ENCODE measurements at places on chromosomes 13 and 19.
A peak's percentile ranks its signal among the peaks of the same experiment; 100 is the strongest.

DNA sequence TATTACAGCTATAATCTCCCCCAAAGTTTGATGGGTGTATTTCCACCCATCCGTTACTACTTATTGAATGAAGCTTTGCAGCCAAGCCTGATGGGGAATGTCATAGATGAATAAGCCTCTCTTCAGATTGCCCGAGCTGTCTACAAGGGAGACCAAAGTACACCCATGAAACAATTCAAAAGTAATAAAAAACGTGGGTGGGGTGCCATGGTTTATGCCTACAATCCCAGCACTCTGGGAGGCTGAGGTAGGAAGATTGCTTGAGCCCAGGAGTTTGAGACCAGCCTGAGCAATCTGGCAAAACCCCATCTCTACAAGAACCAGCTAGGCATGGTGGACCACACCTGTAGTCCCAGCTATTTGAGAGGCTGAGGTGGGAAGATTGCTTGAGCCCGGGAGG is 419.2 kb downstream of the FGF9 start:
- no peak for DNase-seq

DNA sequence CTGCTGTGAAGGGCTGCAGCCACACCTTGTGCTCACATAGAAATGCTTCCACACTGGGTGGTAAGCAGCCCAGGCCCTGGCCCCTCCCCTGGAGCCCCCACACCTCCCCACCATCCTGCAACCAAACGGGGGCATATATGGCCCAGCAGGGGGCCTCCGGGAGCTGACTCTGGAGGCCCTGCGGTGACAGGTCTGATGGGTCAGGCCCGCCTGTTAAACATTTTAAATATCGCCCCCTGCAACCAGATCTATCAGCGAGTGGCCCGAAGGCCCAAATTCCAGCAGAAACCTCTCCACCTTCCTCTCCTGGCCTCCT is 48.0 kb upstream of the KATNAL1 start:
- DNase-seq = no peak

- no peak for DNase-seq
Measured at GRCh38 chr19:55116232-55116858, 1.1 kb downstream of the PPP1R12C start.

DNA sequence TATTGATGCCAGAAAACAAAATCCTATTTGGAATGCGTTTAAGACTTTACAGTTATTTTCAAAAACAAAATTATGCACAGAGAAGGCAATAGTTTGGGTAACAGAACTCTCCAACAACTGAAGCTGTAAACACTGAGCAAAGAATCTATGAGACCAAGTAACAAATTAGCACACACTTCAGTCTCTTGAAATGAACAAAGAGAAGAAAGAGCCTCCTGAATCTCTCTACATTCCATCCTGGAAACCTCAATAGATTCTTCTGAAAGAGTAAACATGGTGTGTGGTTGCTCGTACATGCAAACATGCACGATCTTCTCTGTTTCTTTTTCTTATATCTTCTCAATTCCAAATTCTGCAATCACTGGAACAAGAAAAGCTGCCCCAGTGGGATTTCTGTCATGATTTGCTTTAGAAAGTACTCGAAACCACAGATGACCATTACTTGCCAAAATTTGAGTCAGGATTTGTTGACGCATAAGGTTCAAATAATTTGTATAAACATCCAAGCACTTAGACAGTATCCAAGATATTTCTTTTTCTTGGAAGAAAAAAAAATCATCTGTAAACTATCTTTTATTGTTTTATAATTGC is 137.9 kb upstream of the DACH1 start:
- no peak for DNase-seq

GRCh38 chr13:113152984-113153809 is 5.3 kb upstream of the PROZ start:
- DNase-seq = peak; percentile 52
